KBM-7 (cell line): ENCODE measurements at places on chromosomes 3 and 15.

- no peak for DNase-seq
Measured at GRCh38 chr3:16357186-16358121, 92.4 kb downstream of the OXNAD1 start.

DNA sequence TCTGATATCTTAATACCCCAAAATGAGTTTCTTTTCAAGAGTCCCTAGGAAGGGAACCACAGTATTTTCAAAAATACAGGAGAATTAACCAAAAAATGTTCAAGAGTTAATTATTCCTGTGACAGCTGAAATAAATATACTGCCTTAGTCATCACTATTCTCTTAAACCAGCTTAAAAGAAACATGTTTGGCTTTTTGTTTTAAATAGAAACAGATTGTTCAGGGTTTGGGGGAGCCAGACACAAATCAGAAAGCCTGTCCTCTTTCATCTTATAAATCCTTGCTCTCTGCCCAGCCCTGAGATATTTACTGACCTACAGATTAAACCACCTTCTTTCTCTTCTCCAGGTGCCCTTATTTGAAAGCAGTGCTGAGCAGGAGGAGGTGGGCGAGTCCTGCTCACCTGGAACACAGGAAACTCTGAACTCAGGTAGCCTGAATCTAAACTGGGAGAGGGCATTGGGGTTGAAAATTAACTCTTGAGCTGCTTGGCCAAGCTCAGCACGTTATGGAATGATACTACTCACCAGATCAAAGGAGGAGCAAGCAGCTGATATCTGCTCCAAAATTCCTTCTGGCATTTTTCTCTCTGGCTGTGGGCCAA, 84.1 kb upstream of the SPRED1 start:
- DNase-seq: no peak

GRCh38 chr15:100730655-100731266, 128.4 kb downstream of the ASB7 start:
- no peak for DNase-seq

DNA sequence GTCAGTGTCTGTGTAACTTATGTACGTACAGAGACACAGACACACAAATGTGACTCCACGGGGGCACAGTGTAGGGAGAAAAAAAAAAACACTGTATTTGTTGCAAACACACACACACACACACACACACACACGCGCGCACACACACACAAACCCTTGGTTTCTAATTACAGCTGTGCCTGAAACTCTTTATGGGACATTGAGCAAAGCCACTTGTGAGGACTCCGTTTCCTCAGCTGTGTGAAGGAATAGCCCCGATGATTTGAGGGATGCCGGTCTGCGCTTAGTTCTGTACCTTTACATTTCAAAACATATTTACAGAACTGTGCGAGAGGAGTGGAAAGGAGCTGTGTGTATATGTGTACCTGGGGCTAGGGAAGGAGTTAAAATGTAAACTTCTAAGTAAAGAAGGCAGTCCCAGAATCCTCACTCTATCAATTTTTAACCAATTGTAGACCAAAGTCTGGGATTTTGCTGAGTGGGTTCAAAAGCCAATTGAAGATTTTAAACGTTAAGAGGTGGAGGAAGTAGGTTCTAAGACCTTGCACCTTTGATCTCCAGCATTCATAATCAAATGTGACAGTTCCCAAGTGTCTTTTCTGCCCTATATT, 5.3 kb upstream of the BCL6 start:
- DNase-seq: no peak

DNA sequence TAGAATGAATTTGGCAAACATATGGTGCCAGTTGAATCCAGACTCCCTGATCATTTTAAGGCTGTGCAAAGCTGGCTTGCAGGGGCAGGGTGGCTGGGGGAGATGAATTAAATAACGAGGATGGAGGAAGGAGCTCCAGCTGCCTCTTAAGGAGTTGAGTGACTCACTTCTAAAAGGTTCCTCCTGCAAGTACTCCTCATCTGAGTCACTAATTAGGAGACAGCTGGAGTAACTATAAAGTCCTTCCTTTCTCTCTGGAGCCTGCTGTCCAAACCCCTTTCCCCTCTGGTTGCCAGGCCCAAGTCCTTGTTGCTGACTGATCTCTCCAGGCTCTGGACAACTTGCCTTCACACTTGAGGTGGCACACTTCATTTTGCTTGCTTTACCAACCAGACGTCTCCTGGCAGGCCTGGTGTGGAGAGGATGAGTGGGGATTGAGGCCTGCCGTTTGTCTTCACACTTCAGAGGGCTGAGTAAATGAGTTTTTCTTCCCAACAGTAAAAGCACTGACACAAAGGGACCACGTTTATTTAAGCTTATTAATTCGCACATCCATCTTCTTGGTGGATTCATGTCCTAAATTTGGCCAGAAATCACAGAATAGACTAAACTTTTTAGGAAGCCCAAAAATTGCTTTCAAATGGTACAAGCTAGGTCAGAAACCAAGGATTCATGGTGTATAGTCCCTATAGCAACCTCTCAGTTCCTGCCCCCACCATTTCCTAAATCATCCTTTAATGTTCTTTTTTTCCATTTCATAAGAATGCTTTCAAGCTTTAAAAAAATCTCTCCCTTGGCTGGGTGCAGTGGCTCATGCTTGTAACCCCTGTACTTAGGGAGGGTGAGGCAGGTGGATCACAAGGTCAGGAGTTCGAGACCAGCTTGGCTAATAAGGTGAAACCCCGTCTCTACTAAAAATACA, 90.5 kb upstream of the MYRIP start:
- DNase-seq: peak; percentile 12

GRCh38 chr3:7207125-7207524, 346.2 kb downstream of the GRM7 start:
- DNase-seq: no peak

- no peak for DNase-seq
Measured at GRCh38 chr15:58267051-58267450, 128.9 kb downstream of the AQP9 start.

GRCh38 chr3:112333381-112334317, 693 bp downstream of the CD200 start:
- DNase-seq: no peak

DNA sequence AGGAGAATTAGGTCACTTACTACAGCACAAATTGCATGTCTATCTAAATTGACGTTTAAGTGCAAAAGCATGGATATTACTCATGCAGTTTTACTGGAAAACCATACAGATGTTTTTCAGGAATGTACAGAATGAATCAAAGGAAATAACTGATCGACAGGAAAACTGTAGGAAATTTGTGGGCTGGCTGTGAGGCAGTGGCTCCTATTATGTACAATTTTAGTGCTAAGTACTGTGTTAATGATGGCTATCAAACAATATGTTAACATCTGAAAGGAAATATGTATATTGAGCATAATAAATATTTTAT, 6.9 kb downstream of the NUDT16 start:
- DNase-seq: no peak

GRCh38 chr15:66831801-66832390, 129.9 kb downstream of the SMAD6 start:
- DNase-seq: no peak

- no peak for DNase-seq
Measured at GRCh38 chr3:60552581-60552980, 698.7 kb downstream of the FHIT start.

DNA sequence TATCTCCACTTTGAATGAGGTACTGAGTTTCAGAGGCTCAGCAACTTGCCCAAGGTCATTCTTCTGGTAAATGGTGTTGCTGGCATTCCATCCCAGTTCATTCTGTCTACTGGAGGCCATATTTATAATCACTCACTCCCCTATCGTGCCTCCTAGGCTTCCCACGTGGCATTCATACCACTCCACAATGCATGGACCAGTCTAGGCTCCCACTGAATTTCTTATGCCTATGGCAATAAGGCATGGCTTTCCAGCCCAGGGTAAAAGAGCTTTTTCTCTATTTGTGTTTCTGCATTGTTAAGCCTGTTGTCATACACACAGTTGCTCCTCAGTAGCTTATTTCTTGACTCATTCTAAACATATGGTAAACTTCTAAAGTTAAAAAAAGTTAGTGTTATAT, 19.9 kb downstream of the BBX start:
- DNase-seq: no peak

- peak; percentile 11 for DNase-seq
Measured at GRCh38 chr3:128383316-128384235, 83.1 kb downstream of the DNAJB8 start.

DNA sequence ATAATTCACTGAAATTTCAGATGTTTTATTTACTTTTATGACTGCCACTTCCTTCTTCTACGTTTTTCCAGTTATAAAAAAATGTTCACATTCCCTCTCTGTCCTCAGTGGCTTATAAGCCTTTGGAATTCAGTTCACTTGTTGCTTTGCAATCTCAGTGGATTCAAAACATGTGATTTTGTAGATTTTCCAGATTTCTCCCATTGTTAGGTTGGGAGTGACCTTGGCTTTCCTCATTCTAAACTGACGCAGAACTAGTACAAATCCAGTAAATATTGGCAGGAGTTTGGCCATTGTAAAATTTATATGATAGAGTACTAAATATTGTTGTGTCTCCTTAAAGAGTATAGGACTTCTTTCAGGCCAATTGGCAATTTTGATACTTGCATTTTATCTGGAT, 812.3 kb upstream of the ROBO1 start:
- DNase-seq: no peak

- DNase-seq: no peak
Measured at GRCh38 chr15:85657132-85657531, 137.6 kb downstream of the KLHL25 start.

DNA sequence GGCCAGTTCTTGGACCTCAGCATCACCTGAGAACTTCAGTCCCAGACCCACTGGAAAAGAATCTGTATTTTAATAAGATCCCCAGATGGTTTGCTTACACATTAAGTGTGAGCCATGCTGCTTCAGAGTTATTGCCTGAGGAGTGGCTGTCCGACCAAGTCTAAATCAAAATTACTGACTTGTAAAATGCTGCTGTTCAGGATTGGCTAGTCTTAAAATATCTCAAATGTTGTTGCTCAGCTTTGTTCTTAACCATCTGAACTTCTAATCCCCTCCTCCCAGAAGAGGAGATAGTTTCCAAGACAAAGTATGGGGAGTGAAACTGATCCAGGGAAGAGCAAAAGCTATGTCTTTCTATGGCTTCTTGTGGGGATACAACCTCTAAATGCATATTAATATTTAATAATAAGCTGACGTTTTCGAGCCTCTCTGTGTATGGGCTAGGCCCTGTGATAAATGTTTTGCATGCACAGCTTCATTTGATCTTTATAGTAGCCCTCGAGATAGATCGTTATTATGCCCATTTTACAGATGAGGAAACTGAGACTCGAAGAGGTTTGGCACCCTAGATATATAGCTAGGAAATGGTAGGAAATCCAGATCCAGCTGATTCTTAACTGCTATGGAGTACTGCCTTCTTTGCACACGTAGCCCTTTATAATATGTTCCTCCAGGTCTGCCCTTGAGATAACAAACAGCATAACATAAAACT, 52.2 kb downstream of the DNASE1L3 start:
- DNase-seq: no peak

- no peak for DNase-seq
Measured at GRCh38 chr3:152841131-152841530, 6.2 kb downstream of the P2RY1 start.

DNA sequence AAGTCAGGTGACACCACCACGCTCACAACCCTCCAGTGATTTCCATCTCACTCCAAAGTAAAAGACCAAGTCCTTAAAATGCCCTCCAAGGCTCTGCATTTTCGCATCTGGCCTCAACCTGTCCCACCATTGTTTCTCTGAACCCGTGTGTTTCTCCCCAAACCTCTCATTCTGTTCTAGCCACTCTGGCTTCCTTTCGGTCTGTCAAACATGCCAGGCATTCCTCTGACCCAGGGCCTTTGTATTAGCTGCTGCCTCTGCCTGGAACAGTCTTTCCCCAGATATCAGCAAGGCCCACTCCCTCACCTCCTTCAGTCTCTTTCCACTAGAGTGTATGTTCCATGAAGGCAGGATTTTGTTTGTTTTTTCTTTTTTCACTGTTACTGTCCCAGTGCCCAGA, 16.0 kb downstream of the MAP2K5 start:
- DNase-seq: no peak

- no peak for DNase-seq
Measured at GRCh38 chr15:78620527-78621421, at the start of gene CHRNA3. Gene CHRNA3, minus strand, starts transcription at chr15:78620996. Its CDS starts 202 bp downstream, at chr15:78620794.

DNA sequence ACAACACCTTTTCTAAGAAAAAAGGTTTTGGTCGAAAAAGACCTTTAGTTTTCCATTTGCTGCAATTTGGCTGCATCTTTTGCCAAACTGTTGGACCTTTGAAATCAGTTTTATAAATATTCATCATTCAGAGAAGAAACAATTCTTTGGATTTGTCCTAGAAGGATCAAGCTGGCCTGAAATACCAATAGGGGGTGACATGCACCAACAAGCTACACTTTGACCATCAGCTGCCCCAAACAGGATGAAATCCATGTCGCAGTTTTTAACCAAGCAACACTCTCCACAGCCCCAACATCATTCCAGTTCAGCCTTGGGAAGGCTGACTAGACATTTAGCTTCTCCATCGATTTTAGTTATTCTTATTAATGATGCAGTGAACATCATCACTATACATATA, 9.8 kb downstream of the RPL15 start:
- no peak for DNase-seq

DNA sequence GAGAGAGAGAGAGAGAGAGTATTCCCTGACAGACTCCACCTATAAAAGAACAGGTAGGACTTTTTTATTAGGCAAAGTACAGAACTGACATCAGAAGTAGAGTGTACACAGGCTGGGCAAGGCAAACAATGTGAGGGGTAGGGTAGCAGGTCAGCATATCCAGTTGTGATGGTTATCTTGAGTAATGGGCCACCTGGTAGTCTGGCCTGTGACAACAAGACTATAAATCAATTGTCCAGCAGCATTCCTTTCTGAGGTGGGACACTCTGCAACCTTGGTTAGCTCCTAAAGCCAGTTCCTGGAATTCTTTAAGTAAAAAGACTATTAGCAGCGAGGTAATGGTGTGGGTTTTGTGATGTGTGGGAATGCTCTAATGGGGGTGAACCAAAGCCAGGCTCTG, 14.9 kb upstream of the TMCC1 start:
- no peak for DNase-seq

GRCh38 chr15:90419738-90420406, 31.8 kb downstream of the IQGAP1 start:
- no peak for DNase-seq

- DNase-seq: no peak
Measured at GRCh38 chr3:121988146-121988545, 33.9 kb downstream of the ILDR1 start.

- DNase-seq: peak; percentile 31
Measured at GRCh38 chr15:33675246-33675645, 293.1 kb upstream of the CHRM5 start.

GRCh38 chr15:33551860-33552259, 241.1 kb downstream of the RYR3 start:
- no peak for DNase-seq
